Neuronal stem cell (in vitro differentiated cells): ENCODE measurements at places on chromosomes 1 and 21.

GRCh38 chr1:114352797-114353196, 158.2 kb downstream of the TRIM33 start:
- DNase-seq = no peak

DNA sequence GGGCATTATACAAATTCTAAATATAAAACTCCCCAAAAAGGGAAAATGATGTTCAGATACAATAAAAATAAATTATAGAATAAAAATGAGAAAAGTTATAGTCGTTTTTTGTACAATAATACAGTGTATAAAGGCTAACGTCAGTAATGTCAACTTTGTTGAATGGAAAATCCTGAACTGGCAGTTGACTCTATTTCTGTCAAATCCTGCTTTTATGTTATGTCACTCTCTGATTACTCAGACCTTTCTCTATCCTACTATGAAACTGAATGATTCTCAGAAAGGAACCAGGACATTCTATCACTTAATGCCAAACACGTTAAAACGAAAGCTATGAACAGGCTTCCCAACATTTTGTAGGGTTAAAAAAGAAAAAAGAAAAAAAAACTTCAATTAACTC, 636.4 kb downstream of the USP25 start:
- no peak for DNase-seq

DNA sequence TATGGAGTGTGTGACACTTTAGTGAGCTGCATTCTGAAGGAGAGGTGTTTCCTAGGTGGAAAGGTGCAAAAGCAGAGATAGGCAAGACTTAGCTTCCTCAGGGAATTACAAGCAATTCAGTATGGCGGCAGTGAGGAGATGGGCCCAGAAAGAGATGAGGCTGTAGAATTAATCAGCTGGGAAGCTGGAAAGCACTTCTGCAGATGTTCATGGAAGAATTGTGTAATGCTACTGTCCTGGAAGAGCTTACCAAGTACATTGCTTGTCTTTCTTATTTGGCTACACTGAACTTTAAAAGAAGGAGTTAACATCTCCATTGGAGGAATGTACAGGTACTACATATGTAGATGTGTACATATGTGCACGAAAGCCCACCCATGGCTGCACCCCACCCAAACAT, 103.7 kb upstream of the DPT start:
- DNase-seq = no peak

GRCh38 chr1:14907416-14907815, 246.1 kb upstream of the TMEM51 start:
- no peak for DNase-seq

DNA sequence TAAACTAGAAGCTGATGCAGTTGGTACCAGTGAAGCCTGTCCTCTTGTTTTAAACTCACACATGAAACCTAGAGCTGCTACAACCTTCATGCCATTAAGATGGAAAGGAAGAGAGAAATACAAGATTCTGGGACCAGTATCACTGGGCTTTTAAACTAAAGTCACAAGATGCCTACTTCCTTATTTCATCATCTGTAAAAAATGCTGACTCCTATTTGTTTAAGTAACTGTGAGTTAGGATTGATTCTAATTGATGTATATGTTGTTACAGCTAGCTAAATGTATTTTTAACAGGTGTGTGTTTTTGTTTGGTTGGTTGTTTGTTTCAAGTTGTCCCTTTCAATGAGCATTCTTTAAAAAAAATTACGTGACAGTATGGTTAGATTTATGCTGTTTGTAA, 833.3 kb upstream of the PRMT6 start:
- DNase-seq = no peak

DNA sequence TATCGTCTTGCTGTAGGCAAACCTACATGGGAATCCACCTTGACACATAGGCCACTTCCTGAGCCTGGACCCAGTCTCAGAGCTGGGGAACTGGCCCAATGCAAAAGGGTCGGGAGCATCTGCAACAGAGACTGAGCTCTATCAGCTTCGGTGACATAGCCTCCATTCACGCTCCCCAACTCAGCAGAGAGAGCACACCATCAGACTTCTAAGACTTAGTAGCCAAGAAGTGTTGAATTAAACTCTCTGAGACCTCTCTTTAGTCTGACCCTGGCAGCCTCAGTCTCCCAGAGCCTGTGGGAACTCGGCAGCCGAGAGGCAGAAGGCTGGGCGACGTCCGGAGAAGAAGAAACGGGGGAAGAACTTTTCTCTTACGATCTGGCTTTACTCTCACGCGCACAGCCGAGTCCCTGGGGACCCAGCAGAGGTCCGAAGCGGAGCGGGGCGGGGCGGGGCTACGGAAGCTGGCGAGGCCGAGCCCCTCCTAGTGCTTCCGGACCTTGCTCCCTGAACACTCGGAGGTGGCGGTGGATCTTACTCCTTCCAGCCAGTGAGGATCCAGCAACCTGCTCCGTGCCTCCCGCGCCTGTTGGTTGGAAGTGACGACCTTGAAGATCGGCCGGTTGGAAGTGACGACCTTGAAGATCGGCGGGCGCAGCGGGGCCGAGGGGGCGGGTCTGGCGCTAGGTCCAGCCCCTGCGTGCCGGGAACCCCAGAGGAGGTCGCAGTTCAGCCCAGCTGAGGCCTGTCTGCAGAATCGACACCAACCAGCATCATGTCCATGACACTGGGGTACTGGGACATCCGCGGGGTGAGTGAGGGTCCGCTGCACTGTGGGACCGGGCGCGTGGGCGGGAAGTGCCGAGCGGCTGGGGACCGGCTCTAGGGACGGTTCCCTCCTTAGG, at the start of gene GSTM4:
TSS of gene GSTM4 (plus strand) at position 485 of the 905 bp plus-strand sequence. CDS start at position 776, 291 bp downstream.
- DNase-seq = peak; percentile 68

GRCh38 chr1:193514397-193514796, 328.0 kb upstream of the B3GALT2 start:
- DNase-seq = no peak

GRCh38 chr1:150561974-150562445, 12.8 kb downstream of the ADAMTSL4 start:
- peak; percentile 81 for DNase-seq

- DNase-seq = no peak
These were observed 40.9 kb upstream of the DAB1 start for GRCh38 chr1:57464756-57465155.

GRCh38 chr1:199082778-199083389, 444.0 kb downstream of the PTPRC start:
- no peak for DNase-seq

DNA sequence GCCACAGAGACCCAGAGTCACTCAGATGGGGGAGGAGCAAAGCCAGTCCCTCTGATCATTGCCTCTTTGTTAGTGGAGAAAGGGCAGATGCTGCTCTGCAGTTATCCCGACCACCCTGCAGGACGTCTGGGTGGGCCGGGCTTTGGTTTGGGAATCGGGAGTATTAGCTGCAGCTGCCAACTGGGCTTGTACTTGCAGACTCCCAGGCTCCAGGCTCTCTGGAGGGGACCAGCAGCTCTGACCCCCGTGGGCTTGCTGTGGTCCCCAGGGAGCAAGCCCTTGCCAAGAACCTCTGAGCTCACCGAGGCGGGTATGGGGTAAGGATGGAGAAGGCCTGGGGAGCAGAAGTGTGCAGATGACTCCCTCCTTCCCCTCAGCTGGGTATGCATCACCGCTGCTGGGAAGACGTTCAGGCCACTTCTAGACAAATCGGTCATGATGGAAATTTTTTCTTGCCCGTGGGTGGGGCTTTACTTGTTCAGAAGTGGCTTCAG, 21.6 kb downstream of the MAPKAPK2 start:
- peak; percentile 36 for DNase-seq

DNA sequence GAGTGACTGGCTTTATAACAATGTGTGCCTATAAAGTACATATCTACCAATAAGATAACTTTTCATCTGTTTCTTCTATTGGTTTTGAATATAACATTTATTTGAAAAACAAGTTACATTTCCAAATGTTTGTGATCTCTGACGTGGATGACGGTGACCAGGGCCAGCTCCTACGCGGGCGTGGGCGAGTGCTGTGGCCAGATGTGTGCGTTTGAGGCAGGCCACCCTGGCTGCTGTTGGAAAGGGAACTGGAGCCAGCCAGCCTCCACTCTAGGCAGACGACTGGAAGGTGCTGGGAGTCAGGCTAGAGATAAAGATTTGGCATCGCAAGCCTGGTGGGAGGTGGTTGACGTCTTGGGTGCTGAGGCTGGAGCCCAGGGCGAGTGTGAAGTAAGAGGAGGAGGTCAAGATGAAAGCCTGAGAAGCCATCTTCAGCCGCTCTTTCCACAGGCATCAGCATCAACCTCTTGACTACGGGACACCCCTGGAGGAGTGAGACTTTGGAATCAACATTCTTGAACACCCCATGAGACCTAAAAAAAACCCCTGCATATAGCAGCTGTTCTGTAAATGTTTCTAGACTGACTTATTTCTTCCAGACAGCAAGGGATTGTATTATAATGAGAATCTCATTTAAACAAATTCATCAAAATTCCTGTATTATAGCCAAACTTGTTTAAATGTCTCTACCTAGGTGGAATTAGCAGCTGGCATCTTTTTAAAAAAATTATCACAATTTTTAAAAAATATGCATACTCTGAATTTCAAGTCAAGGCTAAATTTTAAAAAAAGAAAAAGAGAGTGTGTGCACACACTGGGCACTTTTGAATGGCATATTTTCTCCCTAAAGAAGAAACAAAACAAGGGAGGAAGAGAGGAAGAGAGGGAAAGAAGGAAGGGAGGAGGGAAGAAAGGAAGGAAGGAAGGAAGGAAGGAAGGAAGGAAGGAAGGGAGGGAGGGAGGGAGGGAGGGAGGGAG, 112.5 kb upstream of the SLC44A3 start:
- no peak for DNase-seq

DNA sequence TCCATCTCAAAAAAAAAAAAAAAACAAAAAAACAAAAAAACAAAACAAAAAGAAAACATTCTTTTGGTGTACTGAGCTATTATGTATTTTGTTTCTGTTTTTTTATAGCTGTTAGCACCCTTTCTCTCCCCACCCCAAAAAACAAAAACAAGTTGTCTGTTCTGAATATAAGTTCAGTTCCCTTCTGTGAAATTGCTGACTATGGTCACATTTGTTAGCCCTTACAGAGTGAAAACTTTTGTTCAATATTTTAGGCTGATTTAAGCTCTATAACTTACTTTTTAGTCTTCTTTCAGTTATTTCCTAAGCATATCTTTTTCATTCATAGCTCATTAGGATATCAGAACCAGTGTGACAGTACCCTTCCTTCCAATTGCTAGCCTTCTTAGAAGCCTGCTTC, 1056.6 kb upstream of the NCAM2 start:
- no peak for DNase-seq

DNA sequence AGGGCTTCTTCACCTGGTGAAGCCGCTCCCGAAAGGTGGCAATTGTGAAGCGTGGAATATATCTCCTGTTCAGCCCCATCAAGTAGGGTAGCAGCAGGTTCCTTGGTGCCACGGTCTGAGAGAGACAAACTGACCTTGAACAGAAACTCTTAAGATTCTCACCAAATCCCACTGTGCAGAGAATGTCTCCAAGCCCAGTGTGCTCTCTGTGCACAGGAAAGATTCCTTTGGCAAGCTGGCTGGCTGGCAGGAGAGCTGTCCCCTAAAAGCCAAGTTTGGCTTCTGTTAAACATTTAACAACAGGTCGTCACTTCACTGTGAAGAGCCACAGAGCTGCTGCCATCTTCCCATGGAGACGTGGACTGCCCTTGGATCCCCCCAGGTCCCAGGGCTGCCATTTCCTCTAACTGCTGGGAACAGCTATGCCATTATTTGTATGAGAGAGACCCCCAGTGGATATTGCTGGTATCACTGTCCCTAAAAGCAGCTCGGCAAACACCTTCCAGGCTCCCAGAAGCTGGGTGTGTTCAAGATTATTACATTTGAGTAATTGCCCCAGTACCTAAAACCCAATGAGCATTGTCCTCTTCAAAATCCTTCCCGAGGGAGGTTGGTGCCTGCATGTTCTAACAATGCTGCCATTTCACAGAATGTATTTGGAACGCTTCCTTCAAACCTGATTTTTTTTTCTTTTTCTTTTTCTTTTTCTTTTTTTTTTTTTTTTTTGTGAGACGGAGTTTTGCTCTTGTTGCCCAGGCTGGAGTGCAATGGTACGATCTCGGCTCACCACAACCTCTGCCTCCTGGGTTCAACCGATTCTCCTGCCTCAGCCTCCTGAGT, 71.8 kb downstream of the CD58 start:
- peak; percentile 65 for DNase-seq

- DNase-seq = no peak
These were observed 15.7 kb downstream of the GPR3 start for GRCh38 chr1:27408151-27408550.

DNA sequence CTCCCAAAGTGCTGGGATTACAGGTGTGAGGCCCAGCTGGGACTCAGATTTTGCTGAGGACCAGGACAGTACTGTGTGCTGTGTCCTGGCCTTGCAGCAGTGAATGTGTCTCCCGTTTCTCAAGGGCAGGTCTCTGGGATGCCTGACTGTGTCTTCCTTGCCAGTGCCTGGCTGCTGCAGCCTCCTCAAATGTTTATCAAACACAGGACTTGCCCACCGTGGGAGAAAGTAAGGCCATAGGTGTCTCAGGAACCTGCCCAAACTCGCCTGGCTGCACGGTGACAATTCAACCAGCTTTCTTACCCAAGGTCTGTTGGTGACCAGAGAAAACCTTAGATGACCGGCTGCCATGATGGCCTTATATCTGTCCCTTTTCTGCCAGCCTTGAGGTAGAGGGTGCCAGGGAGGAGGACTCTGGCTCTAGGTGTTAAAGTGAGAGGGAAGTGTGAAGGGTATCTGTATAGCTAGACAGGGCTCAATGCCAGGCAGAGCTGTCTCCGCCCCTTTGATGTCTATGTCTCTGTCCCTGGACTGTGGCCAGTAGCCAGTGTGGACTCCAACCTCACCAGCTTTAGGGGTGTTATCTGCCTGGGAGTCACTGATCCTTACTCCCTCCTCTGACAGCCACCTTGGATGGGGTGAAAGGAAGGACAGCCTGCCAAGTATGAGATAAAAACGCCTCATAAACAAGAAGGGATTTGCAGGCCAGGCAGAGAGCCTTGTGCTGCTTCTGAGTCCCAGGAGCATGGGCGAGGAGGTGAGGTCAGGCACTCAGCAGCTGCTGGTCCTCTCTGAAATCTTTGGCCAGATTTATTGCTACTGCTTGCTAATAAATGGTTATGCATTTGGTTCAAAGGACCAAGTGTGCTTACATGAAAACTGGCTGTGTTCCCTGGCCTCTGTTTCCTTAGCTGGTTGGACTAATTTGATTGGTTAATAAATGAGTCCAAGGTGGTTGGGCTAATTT, 22.3 kb downstream of the IL6R start:
- no peak for DNase-seq

DNA sequence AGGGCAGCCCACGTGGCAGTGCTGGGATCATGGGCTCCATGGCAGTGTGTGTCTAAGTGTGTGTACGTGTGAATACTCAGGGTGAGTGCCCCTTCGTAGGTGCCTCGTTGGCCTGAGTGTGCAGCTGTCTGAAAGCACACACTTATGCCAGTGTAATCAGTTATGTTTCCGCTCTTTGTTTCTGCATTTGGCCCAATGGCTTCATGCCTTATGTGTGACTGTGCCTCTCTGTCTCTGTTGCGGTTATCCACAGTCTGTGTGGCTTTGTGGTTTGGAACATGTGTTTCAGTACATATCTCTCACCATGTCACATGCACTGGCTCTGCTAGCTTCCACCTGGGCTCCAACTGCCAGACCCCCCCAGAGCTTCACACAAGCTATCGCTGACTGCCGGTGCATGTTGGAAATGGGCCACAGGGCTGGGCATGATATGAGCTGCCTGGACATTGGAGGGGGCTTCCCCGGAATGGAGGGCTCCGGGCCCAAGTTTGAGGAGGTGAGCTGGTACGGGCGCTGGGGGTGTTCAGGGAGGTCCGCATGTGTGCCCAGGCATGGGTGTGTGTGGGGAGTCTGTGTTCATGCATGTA, 70.3 kb upstream of the TINAGL1 start:
- DNase-seq = no peak
